ENCODE measurements at places on chromosomes 4 and X.

GRCh38 chr4:1846580-1846979 lies 9.4 kb downstream of the LETM1 start:
- DNase-seq: no peak

- DNase-seq: no peak
These were observed 536.6 kb downstream of the PPARGC1A start for GRCh38 chr4:23353200-23353599.

DNA sequence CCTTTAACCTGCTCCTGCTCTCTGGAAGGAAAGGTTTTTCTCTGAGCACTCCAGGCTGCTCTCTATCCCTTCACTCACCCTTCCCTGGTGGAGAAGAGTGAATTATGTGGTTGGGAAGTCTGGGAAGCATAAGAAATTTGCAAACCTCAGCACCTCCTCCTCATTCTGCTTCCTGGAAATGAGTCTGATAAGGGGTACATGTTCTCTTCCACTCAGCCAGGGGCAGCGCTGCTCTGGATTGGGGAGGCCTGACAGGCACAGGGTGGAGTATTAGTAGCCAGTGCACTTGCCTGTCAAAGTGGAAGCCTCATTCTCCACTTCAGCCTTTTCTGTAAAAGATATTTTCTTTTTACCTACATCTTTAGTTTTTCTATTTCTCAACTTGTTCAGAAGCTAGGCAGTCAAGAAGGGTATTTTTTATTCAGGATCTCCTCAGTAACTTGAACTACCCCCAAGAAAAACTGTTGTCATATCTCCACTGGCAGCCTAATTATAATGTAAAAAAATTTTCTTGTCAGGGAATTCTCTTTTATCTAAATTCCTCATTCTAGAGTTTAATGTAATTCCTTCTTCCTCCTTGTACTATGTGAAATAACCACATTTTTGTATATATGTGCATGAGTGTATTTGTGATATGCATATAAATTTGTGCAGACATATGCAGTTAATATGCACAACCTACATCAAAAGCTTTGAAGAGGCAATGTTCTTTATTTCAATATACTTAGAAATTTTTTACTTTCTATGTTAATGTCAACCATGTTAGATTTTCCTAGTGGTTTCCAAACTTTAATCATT lies 15.3 kb downstream of the ADAMTS3 start:
- no peak for DNase-seq

DNA sequence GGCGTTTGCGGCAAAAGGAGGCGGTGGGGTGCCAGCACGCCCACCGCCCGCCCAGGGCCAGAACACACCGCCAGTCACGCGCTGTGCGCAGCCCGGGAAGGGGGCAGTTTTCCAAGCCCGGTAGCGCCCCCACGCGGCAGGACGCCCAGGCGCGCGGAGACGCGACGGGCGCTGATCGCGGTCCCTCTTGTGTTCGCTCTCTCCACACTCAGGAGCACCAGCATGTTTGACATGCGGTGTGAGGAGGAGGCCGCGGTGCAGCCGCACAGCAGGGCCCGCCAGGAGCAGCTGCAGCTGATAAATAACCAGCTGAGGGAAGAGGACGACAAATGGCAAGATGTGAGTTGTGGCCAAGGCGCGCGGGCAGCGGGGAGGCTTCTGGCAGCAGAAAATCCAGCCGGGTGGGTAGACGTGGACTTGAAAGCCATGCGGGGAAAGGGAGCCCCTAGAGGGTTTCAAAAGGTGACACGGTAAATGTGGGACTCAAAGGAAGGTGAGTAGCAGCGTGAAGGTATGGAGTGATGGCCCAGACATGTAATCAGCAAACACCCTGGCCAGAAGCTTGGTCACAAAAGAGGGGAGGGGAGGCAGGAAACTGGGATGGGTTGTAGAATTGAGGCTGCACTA lies 104.1 kb downstream of the PHOX2B start:
- DNase-seq: peak; percentile 82

DNA sequence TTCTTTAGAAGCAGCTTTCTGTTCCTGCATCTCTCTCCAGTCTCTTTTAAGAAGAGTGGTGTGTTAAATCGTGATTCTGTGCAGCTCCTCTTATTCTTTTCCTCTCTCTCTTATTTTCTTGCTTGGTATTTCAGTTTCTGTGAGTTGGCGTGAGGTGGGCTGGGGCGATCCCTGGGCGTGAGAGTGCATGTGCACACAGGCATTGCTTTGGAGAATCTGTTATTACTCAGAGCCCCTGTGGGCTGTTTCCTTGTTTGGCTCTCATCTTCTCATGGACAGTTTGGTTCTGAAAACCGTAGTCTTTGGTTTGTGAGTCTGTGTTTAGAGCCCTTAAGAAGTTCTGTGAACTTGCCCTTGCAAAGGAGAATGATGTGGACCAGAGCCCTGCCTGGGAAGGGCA lies 97.2 kb upstream of the CLNK start:
- no peak for DNase-seq

DNA sequence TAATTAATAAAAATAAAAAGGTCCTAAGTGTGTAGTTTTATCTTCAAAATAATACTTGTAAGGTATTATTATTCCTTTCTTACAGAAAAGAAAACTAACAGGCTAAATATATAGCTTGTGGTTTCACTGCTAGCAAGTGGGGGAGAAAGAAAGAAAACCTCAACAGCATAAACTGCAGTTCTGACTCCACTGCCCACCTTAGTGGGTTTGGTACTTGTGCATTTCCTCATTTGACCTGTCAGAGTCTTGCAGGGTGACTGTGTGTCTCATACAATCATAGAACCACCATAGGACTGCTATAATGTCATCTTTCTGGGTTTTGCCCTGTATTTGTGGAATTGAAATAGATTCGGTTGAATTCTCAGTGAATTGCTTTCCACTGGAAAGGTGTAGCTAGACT lies 94.7 kb upstream of the PUDP start:
- DNase-seq: no peak

GRCh38 chr4:2837904-2838496 lies 5.6 kb upstream of the ADD1 start:
- DNase-seq: no peak

- no peak for DNase-seq
These were observed 36.1 kb upstream of the IRF2 start for GRCh38 chr4:184510401-184510800.

DNA sequence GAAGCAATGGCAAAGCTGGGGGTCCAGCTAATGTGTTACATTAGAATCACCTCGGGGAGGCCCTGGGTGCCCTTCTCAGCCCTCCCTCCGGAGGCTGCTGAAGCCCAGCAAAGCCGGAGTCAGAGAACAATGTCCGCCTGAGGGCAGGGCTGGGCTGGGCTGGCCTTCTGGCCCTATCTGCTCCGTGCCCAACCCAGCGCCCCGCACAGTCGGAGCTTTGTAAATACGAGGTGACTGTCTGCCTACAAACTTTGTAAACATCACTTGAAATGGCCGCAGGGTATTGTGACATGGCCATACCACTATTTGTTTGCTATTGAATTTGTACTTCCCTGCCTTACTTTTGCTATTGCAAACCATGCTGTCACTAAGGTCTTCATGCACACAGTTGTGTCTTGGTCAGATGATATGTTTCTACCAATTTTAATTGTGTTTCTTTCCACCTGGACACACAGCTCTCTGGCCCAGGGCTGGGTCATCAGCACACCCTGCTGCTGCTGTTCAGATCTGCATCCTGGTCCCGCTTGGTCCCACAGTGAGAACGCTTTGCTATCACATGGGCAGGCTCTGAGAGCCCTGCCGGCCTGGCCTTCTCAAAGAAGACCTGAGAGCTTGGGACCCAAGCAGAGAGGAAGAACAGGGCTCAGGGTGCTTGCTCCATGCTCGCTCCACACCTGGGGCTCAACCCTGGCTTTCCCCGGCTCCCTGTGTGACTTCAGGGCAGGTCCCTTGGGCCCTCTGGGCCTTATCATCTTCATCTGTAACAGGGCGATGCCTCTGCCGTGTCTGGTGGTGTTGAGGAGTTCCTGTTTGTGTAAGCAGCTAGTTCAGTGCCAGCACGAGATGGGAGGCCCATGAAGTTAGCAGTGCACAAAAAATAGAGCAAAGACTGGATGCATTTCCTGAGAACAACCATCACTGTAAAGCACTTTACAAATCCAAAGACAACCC lies 2.3 kb downstream of the S100P start:
- peak; percentile 9 for DNase-seq

- DNase-seq: no peak
These were observed 122.8 kb upstream of the NOCT start for GRCh38 chr4:138892483-138893407.

DNA sequence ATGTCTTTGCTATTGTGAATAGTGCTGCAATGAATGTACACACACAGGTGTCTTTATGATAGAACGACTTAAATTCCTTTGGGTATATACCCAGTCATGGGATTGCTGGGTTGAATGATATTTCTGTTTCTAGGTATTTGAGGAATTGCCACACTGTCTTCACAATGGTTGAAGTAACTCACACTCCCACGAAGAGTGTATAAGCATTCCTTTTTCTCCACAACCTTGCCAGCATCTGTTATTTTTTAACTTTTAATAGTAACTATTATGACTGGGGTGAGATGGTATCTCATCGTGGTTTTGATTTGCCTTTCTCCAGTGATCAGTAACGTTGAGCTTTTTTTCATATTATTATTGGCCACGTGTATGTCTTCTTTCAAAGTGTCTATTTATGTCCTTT lies 17.6 kb upstream of the DCUN1D4 start:
- no peak for DNase-seq

GRCh38 chr4:115834441-115834840 lies 721.0 kb upstream of the NDST4 start:
- no peak for DNase-seq

GRCh38 chr4:1887052-1887451 lies 15.9 kb downstream of the NSD2 start:
- no peak for DNase-seq

DNA sequence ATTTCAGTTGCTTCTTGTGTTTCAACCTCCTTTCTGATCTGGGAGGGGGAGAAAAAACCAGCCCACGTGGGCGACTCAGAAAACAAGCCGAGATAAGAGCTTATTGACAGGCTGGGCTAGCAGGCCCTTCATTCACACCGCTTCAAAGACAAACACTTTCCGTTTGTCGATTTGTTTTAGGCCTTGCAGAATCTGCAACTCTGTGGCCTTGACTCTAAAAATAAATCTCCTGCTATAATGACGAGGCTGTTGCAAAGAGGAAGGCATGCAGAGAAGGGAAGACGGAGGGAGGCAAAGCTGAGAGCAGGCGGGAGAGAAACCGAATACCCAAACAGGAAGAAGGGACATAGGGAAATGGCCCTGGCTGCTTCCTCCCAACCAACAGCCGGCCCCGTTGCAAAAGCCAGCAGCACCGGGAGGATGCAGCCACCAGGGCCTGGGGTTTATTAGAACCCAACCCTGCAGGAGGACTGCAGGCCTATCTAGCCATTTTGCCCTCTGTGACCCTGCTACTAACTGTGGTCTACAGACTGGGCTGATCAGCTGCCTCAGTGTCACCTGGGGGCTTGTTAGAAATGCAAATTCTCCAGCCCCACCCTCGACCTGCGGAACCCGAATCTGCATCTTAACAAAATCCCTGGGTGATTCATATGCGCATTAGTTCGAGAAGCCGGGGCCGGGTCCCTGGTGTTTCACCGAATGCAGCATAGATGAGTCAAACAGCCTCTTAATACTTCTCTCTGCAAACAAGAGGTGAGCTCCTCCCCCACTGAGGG lies 325.5 kb downstream of the BCOR start:
- DNase-seq: peak; percentile 24

- no peak for DNase-seq
These were observed 2649.3 kb downstream of the PCDH7 start for GRCh38 chr4:33369446-33369845.

GRCh38 chr4:184373886-184374405 lies 100.4 kb downstream of the IRF2 start:
- DNase-seq: no peak

- peak; percentile 1 for DNase-seq
These were observed 40.6 kb upstream of the LSM6 start for GRCh38 chr4:146134761-146135445.

GRCh38 chr4:17120761-17121160 lies 222.3 kb upstream of the LDB2 start:
- no peak for DNase-seq

DNA sequence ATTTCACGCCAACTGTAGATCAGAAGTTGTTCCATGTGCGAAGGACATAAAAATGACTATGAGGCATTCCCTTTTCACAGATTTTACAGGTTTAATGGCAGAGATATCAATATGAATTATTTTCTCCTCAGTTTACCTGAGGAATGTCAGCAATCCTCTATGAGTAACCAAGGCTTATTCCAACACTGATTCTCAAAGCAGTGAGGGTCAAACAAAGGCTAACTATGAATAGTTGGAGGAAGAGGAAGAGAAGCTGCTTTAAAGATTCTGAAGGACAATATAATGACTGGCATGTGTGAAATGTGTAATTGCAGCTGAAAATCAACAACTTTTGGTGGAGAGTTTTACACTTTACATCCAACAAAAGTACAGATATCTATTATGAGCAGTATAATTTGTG lies 29.1 kb downstream of the NAF1 start:
- no peak for DNase-seq

DNA sequence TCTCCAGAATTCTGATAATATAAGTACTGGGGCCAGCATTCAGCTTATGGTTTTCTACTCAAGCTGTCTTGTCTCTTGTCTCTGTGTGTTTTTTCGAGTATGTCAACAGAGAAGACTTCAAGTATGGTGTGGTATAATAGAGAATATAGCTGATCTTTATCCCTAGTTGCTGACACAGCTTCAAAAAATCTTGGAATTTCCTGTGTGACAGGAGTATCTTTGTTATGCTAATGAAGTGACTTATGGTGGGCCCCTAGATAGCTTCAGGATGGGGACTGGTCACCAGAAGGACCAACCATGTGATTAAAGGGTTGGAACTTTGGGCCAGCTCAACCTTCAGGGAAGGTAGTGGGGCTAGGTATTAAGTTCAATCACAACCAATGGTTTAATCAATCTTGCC lies 2.9 kb downstream of the GPRASP3 start:
- no peak for DNase-seq

GRCh38 chr4:7753931-7754465 lies 185.7 kb downstream of the AFAP1 start:
- DNase-seq: no peak

- DNase-seq: no peak
These were observed 670.0 kb upstream of the AMOT start for GRCh38 chrX:113510586-113510985.

DNA sequence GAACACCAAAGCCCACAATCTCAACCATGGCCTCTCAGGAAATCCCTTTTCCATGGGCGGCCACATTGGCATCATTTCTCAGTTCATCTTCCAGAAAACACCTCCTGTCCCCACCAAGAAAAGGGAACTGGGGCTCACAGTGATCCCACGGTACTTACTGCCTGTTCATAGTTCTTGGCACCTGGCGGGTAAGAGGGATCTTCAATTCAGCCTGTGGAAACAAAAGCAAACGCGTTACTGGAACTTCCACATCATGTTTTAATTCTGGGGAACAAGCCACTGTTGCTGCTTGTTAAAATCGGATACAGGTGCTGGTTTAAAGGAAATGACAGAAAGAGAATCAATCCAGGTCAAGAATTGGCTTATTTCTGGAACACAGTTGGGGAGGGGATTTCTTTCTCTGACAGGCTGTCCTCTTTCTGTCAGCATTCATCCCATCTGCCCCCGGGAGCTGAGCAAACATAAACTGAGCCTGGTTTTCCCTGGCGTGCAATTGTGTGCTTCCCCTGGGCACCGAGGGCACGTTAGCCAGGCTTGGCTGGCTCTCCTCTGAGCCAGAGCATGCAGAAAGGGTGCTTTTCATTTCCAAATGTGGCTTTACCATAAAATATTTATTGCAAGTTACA lies 16.8 kb downstream of the CLNK start:
- peak; percentile 87 for DNase-seq

All from NCI-H1417 (cell line).